ENCODE measurements at places on chromosomes 3 and 15. TPM values are rescaled to one million over a fixed set of nuclear protein-coding genes. Genes with fewer than 3 reads are reported as not detected.

DMXL2 gene
- 34.3 TPM for total RNA-seq

SOX2 gene
- 0.34 TPM for total RNA-seq

IQGAP1 gene
- 261 TPM for total RNA-seq

VGLL3 gene
- 13.9 TPM for total RNA-seq

COL6A6 gene
- 0.24 TPM for total RNA-seq

LYZL4 gene
- not detected for total RNA-seq

PTPRG gene
- total RNA-seq = 166 TPM

PTX3 gene
- total RNA-seq = 0.88 TPM

SLC22A13 gene
- total RNA-seq = 0.56 TPM

POPDC2 gene
- 4.9 TPM for total RNA-seq

IMPG2 gene
- 0.58 TPM for total RNA-seq

ESYT3 gene
- total RNA-seq = 20.3 TPM

Measured in thyroid gland (tissue), 4 donors.